ENCODE measurements at places on chromosomes 2 and 18.

GRCh38 chr18:71068338-71068737 is 779.5 kb downstream of the SOCS6 start:
- no peak for DNase-seq

DNA sequence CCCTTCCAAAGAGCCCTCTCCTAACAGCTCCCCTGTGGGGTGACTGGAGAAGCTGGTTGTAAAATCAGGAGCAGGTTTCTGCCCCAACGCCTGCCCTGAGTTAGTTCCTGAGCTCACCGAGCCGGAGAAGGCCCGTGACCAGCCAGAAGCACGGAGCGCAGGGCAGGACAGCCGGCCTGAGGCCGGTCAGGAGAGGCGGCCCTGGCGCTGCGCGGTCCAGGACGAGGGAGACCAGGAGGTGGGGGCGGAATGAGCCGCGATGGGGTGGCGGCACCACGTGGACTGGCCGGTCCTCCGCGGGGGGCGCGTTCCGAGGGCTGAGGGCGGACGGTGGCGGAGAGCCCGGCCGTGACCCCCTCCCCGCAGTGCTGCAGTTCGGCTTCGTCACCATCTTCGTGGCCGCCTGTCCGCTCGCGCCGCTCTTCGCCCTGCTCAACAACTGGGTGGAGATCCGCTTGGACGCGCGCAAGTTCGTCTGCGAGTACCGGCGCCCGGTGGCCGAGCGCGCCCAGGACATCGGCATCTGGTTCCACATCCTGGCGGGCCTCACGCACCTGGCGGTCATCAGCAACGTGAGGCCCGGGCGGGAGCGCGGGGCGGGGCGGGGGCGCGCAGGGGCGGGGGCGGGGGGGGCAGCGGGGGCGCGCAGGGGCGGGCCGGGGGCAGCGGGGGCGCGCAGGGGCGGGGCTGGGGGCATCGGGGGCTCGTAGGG is 29.0 kb downstream of the ANO7 start:
- DNase-seq, result peak; percentile 61

DNA sequence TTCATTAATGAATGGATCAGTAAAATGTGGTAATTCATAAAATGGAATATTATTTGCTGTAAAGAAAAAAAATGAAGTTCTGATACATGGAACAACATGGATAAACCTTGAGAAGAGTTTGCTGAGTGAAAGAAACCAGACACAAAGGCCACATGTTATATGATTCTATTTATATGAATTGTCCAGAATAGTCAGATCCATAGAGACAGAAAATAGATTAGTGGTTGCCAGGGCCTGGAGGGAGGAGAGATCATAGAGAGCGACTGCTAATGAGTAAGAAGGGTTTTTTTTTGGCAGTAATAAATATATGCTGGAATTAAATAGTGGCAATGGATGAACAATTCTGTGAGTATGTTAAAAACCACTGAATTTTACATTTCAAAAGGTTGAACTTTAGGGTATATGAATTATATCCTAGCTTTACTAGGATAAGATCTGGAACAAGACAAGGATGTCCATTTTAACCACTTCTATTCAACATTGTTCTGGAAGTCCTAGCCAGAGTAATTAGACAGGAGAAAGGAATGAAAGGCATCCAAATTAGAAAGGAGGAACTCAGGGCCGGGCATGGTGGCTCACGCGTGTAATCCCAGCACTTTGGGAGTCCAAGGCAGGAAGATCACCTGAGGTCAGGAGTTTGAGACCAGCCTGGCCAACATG is 48.8 kb downstream of the MAPRE2 start:
- no peak for DNase-seq

- no peak for DNase-seq
These were observed 94.4 kb downstream of the MGAT5 start for GRCh38 chr2:134348239-134348638.

DNA sequence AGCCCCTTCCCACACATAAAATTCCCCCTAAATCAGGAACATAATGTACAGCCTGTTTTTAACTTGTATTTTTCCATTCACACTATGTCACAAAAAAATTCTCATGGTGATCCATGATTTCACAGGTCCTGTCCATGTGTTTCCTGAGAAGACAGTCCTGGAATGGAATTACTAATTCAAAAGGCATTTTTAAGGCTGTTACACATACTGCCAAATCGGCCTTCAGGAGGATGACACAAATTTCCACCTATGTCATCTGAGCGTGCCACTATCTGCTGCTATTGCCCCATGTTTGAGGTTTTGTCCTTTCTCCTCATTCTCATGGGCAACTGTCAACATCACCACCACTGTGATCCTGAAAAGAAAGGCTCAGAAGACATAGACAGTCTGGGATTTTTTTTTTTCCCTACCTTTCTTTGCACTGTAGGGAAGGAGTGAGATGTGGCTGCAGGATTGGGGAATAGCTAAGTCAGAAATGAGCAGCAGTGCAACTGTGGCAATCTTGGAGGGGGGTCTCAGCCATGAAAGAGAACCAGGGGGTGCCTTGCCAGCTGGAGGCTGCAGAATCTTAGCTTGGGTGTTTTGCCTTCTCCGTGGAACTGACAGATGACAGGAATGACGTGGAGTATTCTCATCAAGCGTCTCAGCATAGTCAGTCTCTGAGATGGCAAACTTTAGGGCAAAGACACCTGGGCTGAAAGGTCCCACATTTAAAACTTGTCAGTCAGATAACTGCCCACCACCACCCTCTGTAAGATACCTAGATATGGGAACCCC is 73.4 kb downstream of the MARCHF4 start:
- DNase-seq, result no peak

DNA sequence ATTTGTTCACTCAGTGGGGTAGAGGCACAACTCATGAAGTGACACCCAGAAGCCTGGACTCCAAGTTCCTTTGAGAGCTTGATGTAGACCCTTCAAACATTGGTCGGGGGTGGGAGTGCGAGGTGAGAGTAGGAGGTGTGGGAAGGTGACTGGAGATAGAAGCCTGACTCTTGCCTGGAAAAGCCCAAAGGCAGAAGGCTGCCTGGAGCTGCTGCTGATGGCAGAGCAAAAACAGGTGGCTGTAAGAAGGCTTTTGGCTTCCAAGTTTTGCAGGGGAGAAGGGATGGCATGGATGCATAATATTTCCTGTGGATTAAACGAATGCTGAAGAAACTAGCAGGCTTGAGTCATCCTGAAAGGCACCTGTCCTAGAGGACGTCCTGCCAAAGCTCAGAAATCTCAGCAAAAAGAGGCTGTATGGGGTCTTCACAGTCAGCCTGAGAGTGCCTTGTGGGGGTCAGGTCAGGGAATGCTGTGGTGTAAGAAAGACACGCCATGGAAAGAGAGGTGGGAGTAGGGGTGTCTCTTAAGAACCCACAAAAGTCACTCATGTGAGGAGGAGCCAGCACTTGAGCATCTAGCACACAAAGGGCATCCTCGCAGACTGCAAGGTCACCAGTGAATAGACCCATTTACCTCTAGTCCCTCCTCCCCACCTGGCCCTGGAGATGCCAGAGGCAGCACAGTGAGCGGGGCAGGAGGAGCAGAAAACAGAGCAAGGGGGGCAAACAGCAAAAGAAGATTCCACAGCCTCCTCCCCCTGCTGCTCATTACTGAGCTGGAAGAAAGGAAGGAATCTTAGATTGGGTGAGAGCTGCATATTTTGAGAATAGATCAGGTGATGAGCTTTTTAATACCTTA is 37.5 kb downstream of the FASTKD2 start:
- peak; percentile 38 for DNase-seq

GRCh38 chr2:240231838-240232244 is 91.4 kb upstream of the OTOS start:
- DNase-seq, result no peak

GRCh38 chr18:44637210-44638033 is 43.3 kb upstream of the SETBP1 start:
- DNase-seq, result no peak

DNA sequence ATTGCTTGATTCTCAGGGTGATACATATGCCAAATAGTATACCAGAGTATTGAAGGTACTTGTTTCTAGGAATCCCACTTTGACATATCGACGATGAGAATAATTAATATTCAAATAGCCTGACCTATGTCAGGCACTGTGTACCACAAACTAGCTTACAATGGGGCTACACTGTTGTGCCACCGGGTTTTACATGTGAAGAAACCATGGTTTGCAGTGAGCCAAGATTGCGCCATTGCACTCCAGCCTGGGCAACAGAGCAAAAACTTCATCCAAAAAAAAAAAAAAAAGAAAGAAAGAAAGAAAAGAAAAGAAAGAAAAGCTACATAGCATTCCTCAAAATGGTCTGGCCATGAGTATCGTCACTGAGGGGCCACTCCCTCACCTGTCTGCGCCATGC is 25.5 kb downstream of the GYPC start:
- no peak for DNase-seq

DNA sequence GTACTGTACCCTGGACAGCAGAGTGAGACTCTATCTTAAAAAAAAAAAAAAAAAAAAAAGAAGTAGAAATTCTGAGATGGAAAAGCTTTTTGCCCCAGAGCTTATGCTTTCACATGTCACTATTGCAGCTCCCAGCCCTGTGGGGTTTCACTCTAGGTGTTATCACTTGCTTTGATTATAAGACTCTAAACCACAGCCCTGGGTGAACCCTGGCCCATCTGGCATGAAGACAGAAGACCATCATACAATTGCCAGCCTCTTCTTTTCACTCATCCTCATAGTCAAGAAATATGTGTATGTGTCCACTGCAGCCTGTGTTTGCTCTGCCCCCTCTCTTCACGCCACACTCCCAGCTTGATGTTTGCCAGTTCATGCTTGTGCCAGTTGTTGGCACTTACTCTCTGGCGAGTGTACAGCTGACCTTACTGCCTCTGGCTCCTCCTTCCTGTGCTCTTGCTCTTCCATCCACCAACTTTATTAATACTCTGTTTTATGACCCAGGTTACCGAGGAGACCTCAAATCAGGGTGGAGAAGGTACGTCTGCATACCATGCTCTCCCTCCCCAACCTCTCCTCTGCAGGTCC is 136.7 kb upstream of the NCK2 start:
- no peak for DNase-seq

DNA sequence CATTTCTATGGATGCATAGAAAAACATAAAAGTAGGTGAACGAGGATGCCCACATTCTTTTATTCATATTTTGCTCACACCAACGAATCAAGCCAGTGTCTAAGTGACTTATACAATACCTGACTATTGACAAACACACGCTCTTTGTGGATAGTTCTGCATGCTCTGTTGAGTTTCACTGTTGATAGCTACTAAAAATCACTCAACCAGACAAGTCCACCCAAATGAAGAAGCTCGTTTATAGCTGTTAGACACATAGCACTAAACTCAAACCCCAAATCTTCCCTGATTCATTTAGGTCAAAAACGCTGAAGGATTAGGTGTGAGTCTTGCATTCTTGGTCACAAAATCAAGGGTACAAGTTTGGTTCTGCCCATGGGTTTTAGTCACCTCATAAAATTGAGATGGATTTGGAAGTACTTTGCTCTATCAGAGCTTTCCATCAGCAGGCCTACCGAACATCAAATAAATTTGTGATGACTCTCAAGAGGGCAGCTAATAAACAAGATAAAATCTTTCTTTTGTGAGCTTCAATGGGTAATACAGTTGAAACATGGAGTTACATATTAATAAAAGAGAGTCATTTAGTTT is 92.7 kb upstream of the ETAA1 start:
- DNase-seq, result no peak

- no peak for DNase-seq
These were observed 39.1 kb downstream of the FN1 start for GRCh38 chr2:215396595-215397313.

DNA sequence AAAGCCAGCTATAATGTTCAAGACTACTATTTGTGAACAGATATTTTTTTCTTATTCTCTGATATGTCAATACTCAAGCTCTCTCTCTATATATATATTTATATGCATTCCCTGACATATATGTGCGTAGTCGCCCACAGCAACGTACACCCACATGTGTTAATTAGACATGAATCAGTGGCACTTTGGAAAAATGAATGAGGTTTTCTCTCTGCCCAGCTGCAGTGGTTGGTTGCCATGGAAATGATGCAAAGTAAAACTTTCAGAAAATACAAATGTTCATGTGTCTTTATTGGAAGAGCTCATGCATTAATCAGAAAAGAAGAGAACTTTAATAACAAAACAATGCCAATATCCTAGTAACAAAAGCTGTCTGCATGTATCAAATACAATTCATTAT is 34.7 kb downstream of the UNC80 start:
- peak; percentile 54 for DNase-seq

GRCh38 chr2:150211164-150211631 is 276.3 kb downstream of the RND3 start:
- DNase-seq, result no peak

GRCh38 chr2:226738821-226739544 is 60.6 kb downstream of the IRS1 start:
- DNase-seq, result no peak

GRCh38 chr18:55001394-55002024 is 42.2 kb upstream of the CCDC68 start:
- peak; percentile 45 for DNase-seq

GRCh38 chr2:216695401-216695821 is at the start of gene IGFBP5:
Gene IGFBP5, minus strand, starts transcription at chr2:216695549. Its CDS starts 774 bp downstream, at chr2:216694775.
- peak; percentile 85 for DNase-seq

- DNase-seq, result no peak
These were observed 362.3 kb downstream of the FIGN start for GRCh38 chr2:163373496-163373895.

DNA sequence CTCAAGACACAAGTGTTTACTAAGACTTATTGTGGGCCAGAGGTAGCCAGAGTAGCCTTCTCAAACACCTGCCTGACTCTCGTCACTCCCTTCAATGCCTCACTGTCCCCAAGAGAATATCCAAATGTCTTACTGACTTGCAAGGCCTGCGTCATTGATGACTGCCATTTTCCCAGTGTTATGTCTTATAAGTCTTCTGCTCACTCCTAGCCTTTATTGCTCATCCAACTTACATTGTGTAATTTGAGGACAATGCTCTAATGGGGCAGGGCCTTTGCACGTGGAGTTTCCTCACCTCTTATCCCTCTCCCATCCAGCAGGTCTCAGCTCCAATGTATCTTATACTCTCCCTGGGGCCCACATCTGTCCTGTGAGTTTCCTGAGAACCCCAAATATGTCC is 10.1 kb upstream of the CD226 start:
- DNase-seq, result no peak

GRCh38 chr2:5691221-5691984 is 781 bp upstream of the SOX11 start:
- peak; percentile 96 for DNase-seq

- DNase-seq, result no peak
These were observed 319.9 kb downstream of the MYCN start for GRCh38 chr2:16260041-16260830.

- DNase-seq, result no peak
These were observed 133.8 kb upstream of the KCNH7 start for GRCh38 chr2:162972383-162972782.

GRCh38 chr2:18961991-18962421 is 372.6 kb upstream of the NT5C1B start:
- DNase-seq, result no peak

DNA sequence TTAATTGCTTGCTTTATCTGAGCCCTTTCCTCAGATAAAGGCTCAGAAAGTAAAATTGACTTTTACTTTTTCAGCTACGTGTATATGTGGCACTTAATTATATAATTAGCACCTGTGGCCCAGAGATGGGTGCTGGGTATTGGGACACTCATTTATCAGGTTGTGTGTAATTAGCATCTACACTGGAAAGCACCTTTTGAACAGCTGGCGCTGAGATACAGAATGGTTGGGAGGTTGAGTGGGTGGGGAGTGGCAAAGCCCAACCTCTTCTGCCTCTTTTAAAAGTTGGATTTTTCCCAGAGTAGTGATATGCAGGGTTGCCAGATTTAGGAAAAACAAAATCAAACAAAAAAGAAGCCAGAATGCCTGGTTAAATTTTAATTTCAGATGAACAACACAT is 23.9 kb downstream of the SPTBN1 start:
- no peak for DNase-seq

Measured in brain (organoid and tissue), 16 donors.